ENCODE measurements at places on chromosomes 12 and 14. TPM values are rescaled to one million over a fixed set of nuclear protein-coding genes. Genes with fewer than 3 reads are reported as not detected.

GRCh38 chr12:7853557-7853956 lies 19.2 kb downstream of the SLC2A14 start:
- no peak for DNase-seq

DNA sequence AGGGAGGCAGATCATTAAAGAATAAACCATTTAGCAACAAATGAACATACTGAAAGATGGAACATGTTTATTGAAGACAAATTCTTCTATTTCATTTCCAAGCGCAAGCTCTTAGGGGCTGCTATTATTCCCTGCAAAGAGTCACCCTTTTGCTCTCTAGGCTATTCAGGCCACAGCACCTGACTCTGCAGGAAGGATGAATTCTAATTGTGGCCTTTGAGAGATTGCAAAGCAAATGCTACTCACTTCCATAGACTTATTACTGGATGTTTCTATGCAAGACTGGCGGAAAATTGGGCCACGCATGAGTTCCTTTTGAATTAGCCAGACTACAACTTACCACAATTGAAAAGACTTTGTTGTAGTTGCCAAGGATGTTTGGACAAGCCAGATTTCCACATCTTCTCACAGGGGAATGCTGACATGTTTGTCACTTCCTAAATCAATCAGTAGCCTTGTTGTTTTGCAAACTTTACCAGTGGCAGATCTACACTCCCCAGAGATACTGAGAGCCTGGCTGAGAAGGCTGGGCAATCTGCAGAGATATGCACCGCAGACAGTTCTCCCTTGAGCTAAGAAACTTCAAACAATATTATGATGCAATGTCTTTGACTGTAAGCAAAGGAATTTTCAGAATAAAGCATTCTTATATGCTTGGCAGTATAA lies 334.3 kb upstream of the SYT1 start:
- DNase-seq, result no peak

- no peak for DNase-seq
These were observed 28.4 kb downstream of the RAD9B start for GRCh38 chr12:110530511-110530910.

DNA sequence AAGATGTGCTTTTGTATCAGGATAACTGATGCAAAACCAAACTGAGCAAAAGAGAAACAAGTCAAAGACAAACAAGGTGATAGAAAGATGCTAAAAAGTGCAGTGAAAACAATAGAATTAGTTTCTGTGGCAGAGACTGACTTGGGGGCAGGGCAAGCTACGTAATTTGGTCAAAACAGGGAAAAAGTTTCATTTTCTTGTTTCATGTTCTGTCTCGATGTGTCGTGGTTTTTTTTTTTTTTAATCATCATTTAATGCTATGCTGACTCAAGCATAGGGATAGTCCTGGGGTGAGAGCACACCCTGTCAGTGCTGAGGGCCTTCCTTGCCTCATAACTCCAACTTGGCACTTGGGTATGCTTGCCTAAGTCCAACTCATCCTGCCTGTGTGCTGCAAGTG lies 144.1 kb upstream of the PTPRQ start:
- DNase-seq, result no peak

DNA sequence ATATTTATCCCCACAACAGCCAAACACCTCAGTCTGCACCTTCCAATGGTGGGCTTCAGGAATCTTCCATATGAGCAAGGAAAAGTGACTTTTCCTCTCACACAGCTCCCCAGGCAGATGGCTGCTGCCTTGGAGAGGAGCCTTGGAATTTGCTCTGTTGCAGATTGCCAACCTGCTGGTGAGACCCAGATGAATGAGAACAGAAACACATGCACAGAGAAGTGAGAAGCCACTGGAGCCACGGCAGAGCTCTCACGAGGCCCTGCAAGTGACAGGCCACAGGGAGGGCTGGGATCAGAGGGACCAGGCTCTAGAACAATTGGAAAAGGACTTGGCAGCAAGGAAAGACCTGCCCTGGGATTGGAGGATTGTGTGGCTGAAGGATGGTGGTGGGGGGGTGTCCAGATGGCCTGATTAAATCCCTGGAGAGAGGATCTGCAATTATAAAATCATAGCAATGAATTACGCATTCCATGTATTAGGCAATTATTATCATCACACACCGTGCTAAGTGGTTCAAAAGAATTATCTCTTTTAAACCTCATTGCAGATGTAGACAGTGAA lies 84.9 kb upstream of the PWP1 start:
- peak; percentile 37 for DNase-seq

GRCh38 chr12:104460041-104460719 lies 3.4 kb downstream of the CHST11 start:
- DNase-seq, result no peak

GRCh38 chr12:59843260-59843843 lies 247.5 kb downstream of the SLC16A7 start:
- DNase-seq, result no peak

DNA sequence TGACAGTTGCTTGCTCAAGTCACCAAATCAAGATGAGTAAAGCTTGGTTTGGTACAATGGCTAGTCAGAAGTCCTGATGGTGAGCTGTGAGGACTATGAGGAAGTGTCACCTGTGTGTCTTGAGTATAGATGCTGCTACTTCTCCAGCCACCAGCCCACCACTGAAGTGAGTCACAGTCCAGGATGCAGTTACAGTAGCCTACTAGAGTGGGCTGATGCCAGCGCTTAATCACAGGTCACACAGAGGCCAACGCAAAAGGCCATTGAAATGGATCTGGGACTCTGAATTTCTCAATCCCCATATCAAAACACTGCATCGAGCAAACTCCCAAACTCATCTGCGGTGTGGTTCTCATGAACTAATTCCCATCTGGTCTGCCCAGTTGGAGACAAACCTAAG lies 223.1 kb downstream of the ANO6 start:
- no peak for DNase-seq

- no peak for DNase-seq
These were observed 1.0 kb upstream of the TBK1 start for GRCh38 chr12:64450711-64451486.

GRCh38 chr12:69331909-69332684 lies 16.1 kb upstream of the LYZ start:
- DNase-seq, result no peak

- DNase-seq, result no peak
These were observed 26.3 kb downstream of the FLRT2 start for GRCh38 chr14:85556267-85556666.

GRCh38 chr14:106107703-106108102 lies 581.3 kb downstream of the TMEM121 start:
- DNase-seq, result no peak

- DNase-seq, result peak; percentile 16
These were observed 69.9 kb downstream of the TGFB3 start for GRCh38 chr14:75911883-75912282.

DNA sequence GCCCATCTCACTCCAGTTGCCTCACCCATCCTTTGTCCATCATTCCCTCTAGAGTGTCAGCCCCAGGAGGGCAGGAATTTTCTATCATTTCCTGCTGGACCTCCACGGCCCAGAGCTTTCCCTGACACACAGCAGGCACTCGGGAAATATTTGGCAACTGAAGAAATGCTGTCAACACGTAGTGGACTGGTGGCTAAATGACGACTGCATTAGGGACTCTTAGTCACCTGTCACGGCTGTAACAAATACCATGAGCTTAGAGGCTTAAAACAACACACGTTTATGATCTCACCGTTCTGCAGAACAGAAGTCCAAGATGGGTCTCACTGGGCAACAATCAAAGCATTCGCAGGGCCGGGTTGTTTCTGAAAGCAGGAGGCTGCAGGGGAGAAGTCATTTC lies 91.3 kb downstream of the PHETA1 start:
- no peak for DNase-seq

The GSC gene
- 0.99 TPM for total RNA-seq

The KCNH3 gene
- total RNA-seq, result 0.49 TPM

The HRK gene
- 0.10 TPM for total RNA-seq

The OR6C4 gene
- total RNA-seq, result not detected

The OR6C2 gene
- total RNA-seq, result not detected

The MORN3 gene
- total RNA-seq, result 0.59 TPM

The OASL gene
- 0.30 TPM for total RNA-seq

The SERPINA6 gene
- not detected for total RNA-seq

The ZC2HC1C gene
- 0.59 TPM for total RNA-seq

The MFAP5 gene
- total RNA-seq, result 125 TPM

The PAPLN gene
- total RNA-seq, result 10.9 TPM

The TAS2R42 gene
- total RNA-seq, result not detected

Data from skin of body (tissue), 3 donors.